Stimulated activated CD4-positive, alpha-beta T cell treated with anti-CD3 and anti-CD28 coated beads, Interleukin-2, amount 100 ng/mL, for 24 hours (primary cell): ENCODE measurements at places on chromosomes 11 and 22.

GRCh38 chr22:39832627-39833074 is 60.9 kb downstream of the ENTHD1 start:
- no peak for DNase-seq

GRCh38 chr11:74288161-74288560 is 23.3 kb downstream of the P4HA3 start:
- DNase-seq, result no peak

DNA sequence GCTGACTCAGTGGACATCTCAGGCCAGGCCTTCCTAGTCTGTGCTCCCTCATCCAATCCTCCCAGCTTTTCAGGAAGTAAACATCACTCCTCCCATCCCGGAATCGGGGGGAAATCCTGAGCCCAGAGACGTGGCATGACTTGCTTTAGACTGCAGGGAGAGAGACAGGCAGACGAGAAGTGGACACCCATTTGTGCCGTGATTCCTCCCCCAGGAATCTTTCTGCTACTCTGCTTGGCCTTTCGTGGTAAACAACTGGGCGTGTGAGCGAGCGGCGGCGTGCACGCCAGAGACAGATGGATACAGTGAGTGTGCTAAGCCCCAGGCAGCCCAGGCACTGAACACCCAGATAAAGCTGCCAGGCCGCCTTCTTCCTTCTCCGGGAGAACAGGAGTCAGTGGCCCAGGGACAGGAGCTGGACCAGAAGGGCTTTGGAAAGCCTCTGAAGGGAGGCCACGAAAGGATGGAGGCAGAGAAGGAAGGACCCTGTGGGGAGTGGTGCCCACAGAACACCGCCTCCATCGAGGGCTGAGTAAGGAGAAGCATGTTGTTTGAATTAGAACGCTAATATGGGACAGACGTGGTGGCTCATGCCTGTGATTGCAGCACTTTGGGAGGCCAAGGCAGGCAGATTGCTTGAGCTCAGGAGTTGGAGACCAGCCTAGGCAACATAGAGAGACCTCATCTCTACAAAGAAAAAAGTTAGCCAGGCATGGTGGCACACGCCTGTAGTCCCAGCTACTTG is 53.0 kb upstream of the PRR5 start:
- no peak for DNase-seq

- no peak for DNase-seq
These were observed 77.7 kb downstream of the GAB2 start for GRCh38 chr11:78339945-78340344.

GRCh38 chr22:17853073-17853472 is 78.8 kb upstream of the BID start:
- DNase-seq, result no peak

DNA sequence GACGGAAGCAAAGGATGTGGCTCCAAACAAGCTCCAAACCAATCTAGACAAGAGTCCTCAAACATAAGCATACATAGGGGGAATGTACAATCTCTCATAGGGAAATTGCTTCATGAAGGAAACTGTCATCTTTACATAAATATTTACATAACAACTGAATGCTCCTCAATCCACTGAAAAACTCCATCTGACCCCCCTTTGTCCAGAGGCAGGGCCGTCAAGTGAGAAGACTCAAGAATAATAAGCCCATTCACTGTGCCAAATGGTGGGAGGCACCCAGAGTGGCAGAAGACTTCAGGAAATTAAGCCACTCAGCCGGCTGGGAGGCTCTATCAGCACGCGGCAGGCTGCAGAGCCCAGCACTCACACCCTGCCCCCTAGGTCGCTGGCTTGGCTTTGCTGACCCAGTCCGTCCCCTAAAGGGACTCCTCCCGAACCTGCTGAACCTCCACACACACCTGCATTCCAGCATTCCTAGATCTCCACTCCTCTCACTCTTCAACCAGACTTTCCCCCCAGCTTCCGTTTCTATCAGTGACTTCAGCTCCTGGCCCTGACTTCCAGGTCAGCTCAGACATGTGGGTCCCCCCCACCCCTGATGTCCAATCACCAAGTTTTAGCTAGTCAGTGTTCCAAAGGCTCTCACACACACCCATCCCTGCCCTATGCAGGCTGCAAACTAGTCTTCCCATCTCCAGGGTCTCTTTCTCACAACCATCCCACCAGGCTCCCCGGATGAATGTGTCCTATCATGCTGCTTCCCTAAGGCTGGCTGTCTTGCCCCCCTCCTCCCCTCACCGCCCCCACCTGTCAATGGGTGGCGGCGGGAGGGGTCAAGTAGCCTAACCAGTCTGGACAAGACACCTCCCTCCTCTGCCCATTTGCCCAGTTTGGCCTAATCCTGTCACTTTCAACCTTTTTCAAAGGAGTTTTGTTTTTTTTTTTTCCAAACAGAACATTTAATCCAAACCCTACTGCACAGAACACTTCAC is 11.3 kb downstream of the VPS37C start:
- no peak for DNase-seq

- DNase-seq, result no peak
These were observed 27.1 kb downstream of the KRTAP5-5 start for GRCh38 chr11:1656670-1657069.

- DNase-seq, result peak; percentile 57
These were observed 7.4 kb downstream of the CD82 start for GRCh38 chr11:44572884-44573283.

DNA sequence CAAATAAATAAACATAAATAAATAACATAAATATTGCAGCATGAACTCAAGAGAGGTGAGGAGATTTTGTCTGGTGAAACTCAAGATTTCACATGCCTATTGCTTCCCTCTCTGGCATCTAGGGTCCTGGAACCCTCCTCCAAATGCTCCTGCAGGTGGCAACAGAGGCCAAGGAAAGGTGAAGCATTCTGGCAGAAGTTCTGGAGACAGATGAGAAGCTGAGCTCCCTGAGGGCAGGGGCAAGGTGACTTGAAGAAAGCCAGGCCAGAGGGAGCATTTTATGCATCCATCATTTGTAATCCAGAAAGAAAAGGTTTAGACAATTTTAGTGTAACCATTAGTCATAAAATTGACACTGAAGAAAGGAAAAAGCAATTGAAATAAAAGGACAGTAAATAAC is 64.9 kb downstream of the ENDOD1 start:
- DNase-seq, result peak; percentile 59

- DNase-seq, result no peak
These were observed 471.9 kb upstream of the KIRREL3 start for GRCh38 chr11:127472505-127472904.

- DNase-seq, result no peak
These were observed 1.2 kb downstream of the DRAP1 start for GRCh38 chr11:65920372-65920802.

- no peak for DNase-seq
These were observed 43.0 kb upstream of the EIF3D start for GRCh38 chr22:36571991-36572390.

GRCh38 chr11:829176-829846 is 1.6 kb downstream of the CRACR2B start:
- DNase-seq, result no peak

- no peak for DNase-seq
These were observed 345.1 kb upstream of the C11orf87 start for GRCh38 chr11:109076870-109077269.

- DNase-seq, result no peak
These were observed 1.8 kb upstream of the SLC22A8 start for GRCh38 chr11:63017306-63017974.

GRCh38 chr11:43327987-43328386 is 16.2 kb downstream of the API5 start:
- DNase-seq, result no peak
